ENCODE measurements at places on chromosomes 7 and 10. TPM values are rescaled to one million over a fixed set of nuclear protein-coding genes. Genes with fewer than 3 reads are reported as not detected.

The ARL3 gene
- polyA plus RNA-seq = 35.1 TPM

The NODAL gene
- 0.33 TPM for polyA plus RNA-seq

The ZNF722 gene
- not detected for polyA plus RNA-seq

GRCh38 chr7:151851782-151852181 lies 25.1 kb downstream of the PRKAG2 start:
- no peak for DNase-seq

DNA sequence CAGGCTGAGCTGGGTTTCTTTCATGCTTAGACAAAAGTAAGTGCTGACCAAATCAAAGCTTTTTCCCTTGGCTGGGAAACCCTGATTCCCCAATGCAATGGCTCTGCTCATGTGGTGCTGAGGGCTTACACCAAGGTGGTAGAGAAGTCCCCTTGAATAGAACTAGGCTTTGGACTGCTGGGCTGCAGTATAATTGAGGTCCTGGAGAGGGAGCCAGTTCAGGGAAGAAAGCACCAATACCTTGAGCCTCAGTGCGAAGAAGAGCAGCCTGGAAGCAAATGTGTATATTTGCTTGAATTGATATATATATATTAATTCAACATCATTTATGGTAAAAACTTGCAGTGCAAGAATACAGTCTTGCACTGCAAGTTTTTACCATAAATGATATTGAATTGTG lies 391.1 kb downstream of the RPS24 start:
- no peak for DNase-seq

DNA sequence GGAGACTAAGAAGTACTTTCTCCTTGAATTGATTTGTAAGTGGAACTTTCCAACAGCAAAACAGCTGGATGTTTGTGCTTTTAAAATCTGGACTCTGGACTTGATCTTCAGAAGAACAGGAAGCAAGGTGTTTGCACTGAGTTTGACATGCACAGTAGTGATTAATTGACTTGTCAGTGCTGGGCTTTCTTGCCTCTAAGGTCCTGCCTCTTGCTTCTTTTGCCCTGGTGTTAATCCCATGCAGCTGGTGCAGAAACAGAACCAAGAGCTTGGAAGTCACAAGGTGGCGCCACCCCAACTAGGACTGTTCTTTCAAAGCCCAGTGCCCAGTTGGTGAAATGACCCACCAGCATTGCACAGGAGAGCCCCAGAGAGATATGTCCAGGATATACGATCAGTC lies 66.8 kb upstream of the SEPHS1 start:
- no peak for DNase-seq

DNA sequence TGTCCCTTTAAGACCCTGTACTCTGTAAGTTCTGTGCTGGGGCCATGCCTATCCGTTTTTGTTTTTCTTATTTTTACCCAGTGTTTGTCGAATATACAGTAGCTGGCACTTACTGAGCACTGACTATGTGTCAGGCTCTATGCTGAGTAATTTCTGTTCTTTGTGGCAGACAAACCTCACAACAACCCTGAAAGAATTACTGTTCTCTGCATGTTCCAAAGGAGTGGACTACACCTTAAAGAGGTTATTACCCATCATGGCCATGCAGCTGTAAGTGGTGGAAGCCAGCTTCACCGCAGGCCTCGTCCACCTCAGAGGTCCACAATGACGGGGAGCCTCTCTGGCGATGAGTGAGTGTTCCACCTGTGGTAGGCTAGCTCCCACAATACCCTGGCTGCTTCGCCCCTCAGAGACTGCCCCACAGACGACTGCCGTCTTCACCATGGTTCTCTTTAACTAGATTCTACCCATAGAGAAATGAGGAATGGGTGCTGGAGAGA lies 30.1 kb upstream of the RBM20 start:
- DNase-seq = no peak

GRCh38 chr10:92177546-92177945 lies 113.3 kb downstream of the CPEB3 start:
- DNase-seq = no peak

- no peak for DNase-seq
Measured at GRCh38 chr10:7218968-7219367, 191.9 kb downstream of the SFMBT2 start.

DNA sequence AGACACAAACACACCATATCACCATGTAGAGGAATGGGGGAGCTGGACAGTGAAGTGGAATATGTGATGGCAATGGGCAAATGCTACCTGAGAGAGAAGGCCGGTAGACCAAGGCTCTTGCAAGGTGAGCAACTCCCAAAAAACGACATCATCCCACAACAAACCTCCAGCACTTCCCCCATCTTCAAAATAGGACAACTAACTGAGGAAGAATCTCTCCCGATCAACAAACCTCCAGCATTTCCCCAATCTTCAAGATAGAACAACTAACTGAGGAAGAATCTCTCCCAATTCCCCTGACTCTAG lies 387.2 kb downstream of the PARD3 start:
- DNase-seq = no peak

DNA sequence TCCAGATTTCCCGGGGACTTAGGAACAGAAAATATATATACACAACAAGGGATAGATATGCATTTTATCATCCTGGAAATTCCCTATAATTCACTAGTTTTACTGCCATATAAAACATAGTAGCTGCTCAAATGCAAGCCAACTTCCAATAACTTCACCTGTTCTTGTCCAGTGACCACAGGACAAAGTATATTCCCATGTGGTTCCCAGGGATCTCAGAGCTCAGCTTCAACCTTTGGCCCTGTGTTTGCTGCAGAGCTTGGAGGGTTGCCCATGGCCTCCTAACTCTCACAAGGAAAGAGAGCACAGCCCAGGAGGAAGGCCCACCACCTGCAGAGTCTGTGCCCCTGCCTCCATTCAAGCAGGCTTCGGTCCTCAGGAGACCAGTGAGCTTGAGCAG lies 4.5 kb upstream of the DRGX start:
- DNase-seq = no peak

- no peak for DNase-seq
Measured at GRCh38 chr10:60031664-60032063, 125.3 kb upstream of the CCDC6 start.

DNA sequence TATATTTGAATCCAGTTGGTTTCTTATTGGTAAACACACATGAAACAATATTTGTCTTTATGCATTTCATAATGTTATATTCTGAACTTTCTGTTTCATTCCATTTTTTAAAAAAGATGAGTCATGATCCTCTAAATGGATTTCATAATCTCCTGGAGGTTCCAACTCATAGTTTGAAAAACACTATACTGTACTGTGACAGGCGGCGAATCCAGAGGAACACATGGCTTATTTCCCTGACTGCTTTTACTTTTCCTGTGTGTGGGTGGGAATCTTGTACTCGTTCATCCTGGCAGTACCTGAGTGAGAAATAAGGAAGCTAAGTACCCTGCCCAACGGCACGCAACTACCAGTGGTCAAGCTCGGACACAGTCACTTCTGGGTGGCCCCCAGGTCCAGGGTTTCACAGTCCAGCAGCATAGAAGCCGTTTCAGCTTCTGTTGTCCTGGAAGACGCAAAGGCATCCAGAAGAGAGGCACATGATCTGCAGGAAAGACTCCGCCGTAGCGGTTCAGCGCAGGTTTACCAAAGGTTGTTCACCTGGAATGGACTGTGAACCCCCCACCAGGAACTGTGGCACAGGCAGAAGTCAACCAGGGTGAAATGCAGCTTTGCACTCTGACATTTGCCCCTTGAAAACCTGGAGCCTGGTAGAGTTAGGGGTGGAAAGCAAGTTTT lies 117.7 kb downstream of the CCNY start:
- no peak for DNase-seq
